ENCODE measurements at places on chromosomes 11 and 22. TPM values are rescaled to one million over a fixed set of nuclear protein-coding genes. Genes with fewer than 3 reads are reported as not detected.

GRCh38 chr11:86802146-86802545, 1.8 kb downstream of the PRSS23 start:
- H3K36me3 ChIP-seq, result no peaks in the 10 kb centered on the region
- no peak for DNase-seq
- H3K27ac ChIP-seq, result no peak overlapping the region
- H3K4me1 ChIP-seq, result peaks cover 26% of the 10 kb centered on the region
- H3K27me3 ChIP-seq, result peaks cover 71% of the 10 kb centered on the region

Gene PRG3
- not detected for total RNA-seq

- DNase-seq, result no peak
- no peak overlapping the region for H3K4me3 ChIP-seq
- H3K27ac ChIP-seq, result no peak overlapping the region
- no peaks in the 10 kb centered on the region for H3K36me3 ChIP-seq
Measured at GRCh38 chr11:127607487-127608085, 607.0 kb upstream of the KIRREL3 start.

DNA sequence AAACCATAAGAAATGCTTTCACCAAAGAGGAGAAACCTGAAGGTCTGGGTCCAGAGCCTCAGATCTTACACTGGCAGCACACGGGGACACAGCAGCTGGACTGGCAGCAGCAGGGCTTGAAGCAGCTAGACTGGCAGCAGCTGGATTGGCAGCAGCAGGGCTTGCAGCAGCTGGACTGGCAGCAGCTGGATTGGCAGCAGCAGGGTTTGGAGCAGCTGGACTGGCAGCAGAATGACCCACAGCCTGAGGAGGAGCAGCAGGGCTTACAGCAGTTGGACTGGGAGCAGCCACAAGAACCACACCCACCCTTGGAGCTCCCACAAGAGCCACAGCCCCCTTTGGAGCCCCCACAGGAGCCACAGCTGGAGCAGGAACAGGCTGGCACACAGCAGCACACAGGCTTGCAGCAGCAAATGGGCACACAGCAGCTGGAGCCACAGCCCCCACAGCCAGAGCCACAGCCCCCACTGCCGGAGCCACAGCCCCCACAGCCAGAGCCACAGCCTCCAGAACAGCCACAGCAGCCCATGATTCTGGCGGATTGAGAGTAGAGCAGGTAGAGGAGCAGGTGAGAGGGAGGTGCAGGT, at the start of gene KRTAP5-11:
KRTAP5-11 (minus strand) TSS at position 567 of the 587 bp plus-strand sequence; CDS start at position 529, 38 bp downstream.
- H3K36me3 ChIP-seq, result no peaks in the 10 kb centered on the region
- no peaks in the 10 kb centered on the region for H3K4me1 ChIP-seq
- peaks cover 5% of the 10 kb centered on the region for H3K27me3 ChIP-seq
- H3K4me3 ChIP-seq, result no peak within 1 kb of the TSS

GRCh38 chr22:19223110-19223509, 44.6 kb upstream of the SLC25A1 start:
- peaks cover 4% of the 10 kb centered on the region for H3K36me3 ChIP-seq
- no peak overlapping the region for H3K4me3 ChIP-seq
- H3K27ac ChIP-seq, result no peak overlapping the region

Gene CATSPERZ
- total RNA-seq, result not detected

DNA sequence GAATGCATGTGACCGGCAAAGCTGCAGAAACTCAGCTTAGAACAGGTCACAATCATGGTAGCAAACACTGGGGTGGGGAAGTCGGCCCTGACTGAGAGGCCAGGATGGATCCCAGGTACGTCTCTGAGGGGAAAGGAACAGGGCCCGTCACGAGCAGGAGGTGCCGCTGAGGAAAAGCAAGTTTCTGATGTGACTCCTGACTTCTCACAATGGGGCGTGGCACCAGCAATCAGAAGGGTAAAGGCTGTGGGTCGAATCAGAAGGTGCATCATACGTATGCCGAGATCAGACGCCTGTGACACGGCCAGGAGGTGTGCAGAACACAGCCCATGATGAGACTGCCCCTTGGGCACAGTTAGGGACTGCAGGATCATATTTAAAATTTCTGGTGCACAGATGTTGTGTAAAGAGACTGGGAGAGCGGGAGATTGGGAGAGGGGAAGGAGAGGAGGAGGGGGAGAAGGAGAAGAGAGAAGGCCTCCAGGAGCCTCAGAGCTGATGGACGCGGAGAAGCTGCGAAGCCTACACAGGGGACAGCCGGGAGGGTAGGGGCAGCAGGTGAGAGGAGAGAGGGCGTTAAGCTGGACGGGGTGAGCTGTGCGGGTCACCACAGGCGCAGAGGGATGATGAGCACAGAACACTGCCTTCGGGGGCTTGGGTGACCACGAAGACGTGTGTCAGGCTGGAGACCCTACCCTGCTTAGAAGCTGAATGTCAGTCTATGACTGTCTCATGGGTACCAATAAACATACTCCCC, 30.7 kb downstream of the KRTAP5-5 start:
- no peaks in the 10 kb centered on the region for H3K4me1 ChIP-seq
- DNase-seq, result peak; percentile 30
- H3K36me3 ChIP-seq, result no peaks in the 10 kb centered on the region
- H3K27ac ChIP-seq, result no peak overlapping the region
- no peak overlapping the region for H3K4me3 ChIP-seq
- peaks cover 31% of the 10 kb centered on the region for H3K27me3 ChIP-seq

DNA sequence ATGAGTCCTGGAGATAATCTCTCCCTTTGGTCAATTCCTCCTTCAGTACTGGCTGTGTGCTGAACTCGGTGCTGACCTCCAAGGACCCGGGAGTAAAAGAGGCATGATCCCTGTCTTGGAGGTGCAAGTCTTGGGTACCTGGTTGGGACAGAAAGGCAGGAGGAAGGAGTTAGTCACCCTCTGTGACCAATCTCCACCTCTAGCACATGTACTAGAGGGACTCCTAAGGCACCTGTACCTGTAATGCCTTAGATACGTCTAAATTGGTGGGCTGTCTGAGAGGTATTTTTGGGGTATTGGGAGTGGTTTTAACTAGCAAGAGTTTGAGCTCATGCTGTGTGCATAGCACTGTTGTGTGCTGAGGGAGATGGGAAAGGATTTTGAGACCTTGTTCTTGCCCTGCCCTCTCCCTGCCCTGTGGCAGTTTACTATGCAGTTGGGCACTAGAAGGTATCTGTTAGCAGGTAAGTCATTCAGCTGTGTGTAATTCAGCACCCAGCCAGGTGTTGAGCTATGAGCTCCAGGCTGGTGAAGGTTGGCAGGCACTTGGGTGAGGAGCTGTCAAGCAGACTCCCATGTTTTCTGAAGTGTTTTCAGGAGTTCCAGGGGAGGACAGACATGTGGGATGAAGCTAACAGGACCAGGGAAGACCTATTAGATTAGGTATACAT, 2.5 kb downstream of the PANX1 start:
- DNase-seq, result peak; percentile 47
- H3K27ac ChIP-seq, result no peak overlapping the region
- peak overlapping the region; percentile 94 for H3K4me3 ChIP-seq
- H3K27me3 ChIP-seq, result no peaks in the 10 kb centered on the region
- H3K36me3 ChIP-seq, result peaks cover 6% of the 10 kb centered on the region

- no peaks in the 10 kb centered on the region for H3K36me3 ChIP-seq
- H3K27me3 ChIP-seq, result no peaks in the 10 kb centered on the region
- no peak overlapping the region for H3K4me3 ChIP-seq
- H3K4me1 ChIP-seq, result peaks cover 5% of the 10 kb centered on the region
- no peak for DNase-seq
- H3K27ac ChIP-seq, result no peak overlapping the region
Measured at GRCh38 chr11:122717264-122717867, 61.8 kb downstream of the UBASH3B start.

All from endodermal cell (in vitro differentiated cells).